ENCODE measurements at places on chromosomes 5 and 9.

GRCh38 chr5:150946351-150946905, 41.6 kb upstream of the ZNF300 start:
- DNase-seq: no peak

DNA sequence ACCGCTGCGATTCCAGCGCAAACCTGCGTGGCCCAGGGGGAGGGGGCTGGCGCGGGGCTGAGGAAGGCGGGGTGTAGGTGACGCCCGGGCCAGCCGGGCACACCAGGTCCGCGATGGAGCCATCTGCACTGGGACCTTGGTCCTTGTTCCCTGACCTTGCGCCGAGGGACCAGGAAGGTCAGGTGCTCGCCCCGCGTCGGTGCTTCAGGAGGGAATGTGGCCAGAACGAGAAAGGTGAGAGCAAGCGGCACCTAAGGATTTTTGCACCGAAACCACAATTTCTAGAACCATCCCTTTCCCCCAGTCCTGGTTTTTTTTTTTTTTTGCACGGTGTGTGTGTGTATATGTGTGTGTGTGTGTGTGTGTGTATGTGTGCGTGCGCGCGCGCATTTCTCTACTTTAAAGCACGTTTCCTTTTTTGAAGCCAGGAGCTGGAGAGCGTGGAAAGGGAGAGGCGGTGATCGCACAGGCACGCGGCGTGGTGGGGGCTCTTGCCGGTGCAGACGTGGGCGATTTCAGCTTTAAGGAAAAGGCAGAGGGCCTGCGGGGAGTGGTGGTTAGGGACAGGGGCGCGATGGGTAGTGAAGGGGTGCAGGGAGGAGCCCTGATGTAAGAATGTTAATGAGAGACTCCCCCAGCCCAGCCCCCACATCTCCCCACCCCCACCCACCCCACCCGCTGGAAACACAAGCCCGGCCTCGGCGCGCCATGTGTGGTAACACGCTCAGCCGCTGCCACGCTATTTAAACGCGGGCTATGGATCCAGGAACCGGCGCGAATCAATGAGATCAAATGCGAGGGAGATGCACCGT, at the start of gene NPR3:
Gene NPR3, plus strand, starts transcription at position 772 of the 812 bp plus-strand sequence. CDS start 456 bp downstream, outside the sequence.
- peak; percentile 26 for DNase-seq

GRCh38 chr9:135372036-135372435, 107.5 kb upstream of the PPP1R26 start:
- DNase-seq: no peak

GRCh38 chr5:79561525-79561893, 47.6 kb upstream of the HOMER1 start:
- peak; percentile 69 for DNase-seq

DNA sequence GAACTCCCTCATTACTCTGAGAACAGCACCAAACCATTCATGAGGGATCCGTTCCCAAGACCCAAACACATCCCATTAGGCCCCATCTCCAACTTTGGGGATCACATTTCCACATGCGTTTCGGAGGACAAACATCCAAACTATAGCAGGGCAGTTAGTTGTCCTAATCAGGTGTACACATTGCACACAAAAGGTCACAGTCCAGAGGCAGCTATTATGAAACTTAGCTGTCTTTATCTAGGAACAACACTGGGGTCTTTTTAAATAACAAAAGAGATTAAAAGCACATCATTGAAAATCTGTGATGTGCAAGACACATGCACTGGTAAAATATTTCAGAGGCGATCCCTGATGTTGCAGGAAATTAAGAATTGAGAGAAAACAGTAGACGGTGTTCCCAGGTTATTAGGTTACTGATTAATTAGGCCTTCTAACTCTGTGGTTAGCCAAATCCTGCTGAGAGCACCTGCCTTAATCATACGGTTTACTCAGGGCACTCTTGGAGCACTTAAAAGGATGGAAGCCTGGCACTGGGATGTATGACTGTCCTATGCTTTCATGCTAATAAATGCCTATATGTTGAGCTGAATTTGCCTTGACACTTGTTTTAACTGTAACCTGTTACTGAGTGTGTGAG, 1574.5 kb upstream of the WWC1 start:
- DNase-seq: no peak
